ENCODE measurements at places on chromosomes 1 and 21.

- no peak for DNase-seq
These were observed 371.8 kb downstream of the HHAT start for GRCh38 chr1:210700511-210700910.

DNA sequence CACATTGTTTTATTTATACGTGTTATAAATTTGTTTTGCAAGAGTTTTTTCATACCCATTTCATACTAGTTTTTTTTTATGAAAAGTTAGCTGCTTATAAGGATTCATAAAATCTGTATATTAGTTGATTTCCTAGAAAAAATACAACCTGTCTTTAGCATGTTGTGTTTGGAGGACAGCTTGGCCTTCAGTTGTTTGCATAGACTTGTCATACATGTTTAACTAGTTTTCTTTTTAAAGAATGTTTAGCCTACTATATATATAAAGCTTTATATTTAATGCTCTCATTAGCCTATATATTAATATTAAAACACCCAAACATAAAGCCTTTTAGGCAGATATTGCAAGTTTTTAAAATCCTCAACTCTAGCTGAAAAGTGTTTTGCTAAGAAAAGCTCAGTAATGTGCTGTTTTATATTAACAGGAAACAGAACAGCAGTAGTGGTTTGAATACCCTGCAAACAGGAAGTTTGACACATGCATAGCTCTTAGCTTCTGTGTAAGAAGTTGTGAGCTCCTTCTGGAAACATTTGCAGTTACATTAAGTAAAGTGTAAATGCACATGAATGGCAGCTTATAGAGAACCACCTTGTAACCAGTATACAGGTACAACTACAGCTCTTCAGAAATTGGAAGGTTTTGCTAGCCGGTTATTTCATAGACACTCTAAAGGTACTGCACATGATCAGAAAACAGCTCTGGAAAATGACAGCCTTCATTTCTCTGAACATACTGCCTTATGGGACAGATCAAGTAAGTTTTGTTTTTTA, at the start of gene PRKACB:
PRKACB (plus strand) TSS at position 476 of the 770 bp plus-strand sequence; CDS start at position 567, 91 bp downstream.
- DNase-seq = peak; percentile 54

DNA sequence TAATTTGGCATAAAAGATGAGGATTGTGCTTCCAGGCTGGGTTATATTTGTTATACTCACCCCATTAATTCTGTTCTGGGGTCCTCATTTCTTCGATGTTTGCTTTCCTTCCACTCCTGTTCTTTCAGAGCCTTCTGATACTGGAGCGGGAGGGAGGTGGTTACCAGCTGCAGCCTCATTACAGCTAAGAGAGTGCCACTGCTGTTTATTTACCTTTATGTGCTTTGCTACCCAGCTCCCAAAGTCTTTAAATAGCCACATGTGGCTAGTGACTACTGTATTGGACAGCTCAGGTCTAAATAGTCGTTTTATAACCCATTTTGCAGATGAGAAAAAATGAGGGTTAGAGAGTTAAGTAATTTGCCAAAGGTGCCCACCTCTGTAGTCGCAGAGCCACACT, 25.1 kb downstream of the PLEKHM2 start:
- DNase-seq = no peak

- no peak for DNase-seq
These were observed 53.0 kb upstream of the RIPK4 start for GRCh38 chr21:41819856-41820281.

DNA sequence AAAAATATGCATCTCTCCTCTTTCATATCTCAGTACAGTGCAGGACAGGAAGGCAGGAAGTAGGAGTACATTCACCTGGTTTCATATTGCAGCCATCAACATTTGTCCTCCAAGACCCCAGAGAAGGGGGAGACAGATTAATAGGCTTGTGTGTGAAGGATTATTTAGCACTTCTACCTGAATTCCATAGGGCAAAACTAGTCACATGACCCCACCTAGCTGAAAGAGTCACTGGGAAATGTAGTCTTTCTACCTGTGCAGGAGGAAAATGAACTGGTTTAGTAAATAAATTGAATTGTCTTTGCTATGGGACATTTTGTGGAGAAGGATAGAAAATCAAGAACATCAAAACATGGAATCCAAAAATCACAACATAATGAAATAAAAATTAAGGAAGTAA, 13.9 kb upstream of the TRIM33 start:
- no peak for DNase-seq

DNA sequence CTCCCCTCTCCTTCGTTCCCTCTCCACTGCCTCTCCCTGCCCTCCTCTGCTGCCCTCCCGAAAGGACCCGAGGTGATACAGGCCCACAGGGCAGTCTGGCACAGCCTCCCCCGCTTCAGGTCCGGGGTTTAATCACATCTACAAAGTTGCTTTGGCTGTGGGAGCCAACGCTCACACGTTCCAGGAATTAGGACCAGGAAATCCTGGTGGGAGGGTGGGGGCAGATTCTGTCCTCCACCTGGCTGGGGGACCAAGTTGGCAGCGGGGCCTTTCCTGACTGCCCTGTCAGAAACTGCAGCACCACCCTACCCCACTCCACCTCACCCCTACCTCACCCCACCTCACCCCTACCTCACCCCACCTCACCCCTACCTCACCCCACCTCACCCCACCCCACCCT, 95.1 kb downstream of the WDR4 start:
- no peak for DNase-seq

GRCh38 chr1:225877580-225877979, 4.6 kb downstream of the TMEM63A start:
- peak; percentile 77 for DNase-seq

GRCh38 chr1:54124472-54124871, 28.3 kb downstream of the CDCP2 start:
- DNase-seq = peak; percentile 81

DNA sequence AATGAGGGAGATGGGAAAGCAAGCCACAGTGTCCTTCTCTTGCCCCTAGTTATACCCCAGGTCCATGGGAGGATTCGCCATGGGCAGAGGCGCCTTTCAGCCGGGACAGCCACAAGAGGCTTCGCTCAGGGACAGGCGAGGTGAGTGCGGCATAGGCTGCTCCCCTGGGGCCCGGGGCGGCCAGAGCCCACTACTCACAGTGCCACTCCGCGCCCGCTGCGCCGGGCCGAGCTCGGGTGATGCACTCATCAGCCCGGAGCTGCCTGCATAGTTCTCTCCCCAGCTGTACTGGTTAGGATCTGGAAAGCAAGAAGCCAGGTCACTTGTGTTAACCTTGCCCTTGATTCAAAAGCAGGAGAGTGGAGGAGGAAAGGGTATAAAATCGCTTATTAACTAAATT, 8.4 kb downstream of the PANK4 start:
- DNase-seq = no peak

DNA sequence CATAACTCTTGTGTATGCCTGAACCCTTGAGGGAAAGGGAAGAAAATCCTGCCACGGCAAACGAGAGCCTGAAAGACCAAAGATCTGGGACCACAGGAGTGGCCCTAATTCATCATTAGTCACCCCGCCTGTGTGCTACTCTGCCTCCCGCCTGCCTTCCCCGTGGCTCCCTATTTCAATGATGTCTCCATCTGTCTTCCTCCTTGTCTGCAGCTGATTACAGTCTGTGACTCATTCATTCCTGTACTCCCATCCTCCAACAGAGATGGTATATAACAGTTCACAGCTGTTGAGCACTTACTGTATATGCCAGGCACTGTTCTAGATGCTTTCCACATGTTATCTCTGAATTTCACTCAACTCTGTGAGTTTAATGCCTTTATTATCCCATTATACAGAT, 96.6 kb downstream of the SEC16B start:
- DNase-seq = peak; percentile 37

- DNase-seq = no peak
These were observed 208.5 kb downstream of the KCNT2 start for GRCh38 chr1:196399713-196400112.

- peak; percentile 57 for DNase-seq
These were observed 48.1 kb downstream of the CDC14A start for GRCh38 chr1:100400404-100400803.

GRCh38 chr1:238648296-238648695, 738.1 kb upstream of the CHRM3 start:
- DNase-seq = no peak

- DNase-seq = peak; percentile 50
These were observed 24.9 kb upstream of the MAN1A2 start for GRCh38 chr1:117342397-117342796.

GRCh38 chr1:214977700-214978374, 104.7 kb upstream of the KCNK2 start:
- DNase-seq = no peak

GRCh38 chr1:245181158-245181517, 26.4 kb downstream of the KIF26B start:
- no peak for DNase-seq

DNA sequence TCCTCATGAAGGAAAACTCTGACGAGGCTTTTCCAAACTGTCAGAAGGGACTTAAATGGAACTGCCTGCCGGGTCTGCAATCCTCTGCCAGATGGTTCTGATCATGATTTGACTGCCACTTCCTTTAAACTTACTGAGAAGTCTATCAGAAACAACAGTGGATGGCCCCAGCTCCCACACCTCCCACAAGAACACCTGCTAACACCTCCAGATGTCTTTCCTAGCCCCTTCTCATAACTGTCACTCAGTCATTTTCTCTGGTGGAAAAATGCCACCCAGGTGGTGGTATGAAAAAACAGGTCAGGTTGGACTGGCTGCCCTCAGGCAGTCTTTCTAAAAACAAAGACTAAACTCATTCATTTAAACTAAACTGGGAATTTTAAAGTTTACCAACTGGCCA, 66.7 kb upstream of the ABCD3 start:
- DNase-seq = no peak

DNA sequence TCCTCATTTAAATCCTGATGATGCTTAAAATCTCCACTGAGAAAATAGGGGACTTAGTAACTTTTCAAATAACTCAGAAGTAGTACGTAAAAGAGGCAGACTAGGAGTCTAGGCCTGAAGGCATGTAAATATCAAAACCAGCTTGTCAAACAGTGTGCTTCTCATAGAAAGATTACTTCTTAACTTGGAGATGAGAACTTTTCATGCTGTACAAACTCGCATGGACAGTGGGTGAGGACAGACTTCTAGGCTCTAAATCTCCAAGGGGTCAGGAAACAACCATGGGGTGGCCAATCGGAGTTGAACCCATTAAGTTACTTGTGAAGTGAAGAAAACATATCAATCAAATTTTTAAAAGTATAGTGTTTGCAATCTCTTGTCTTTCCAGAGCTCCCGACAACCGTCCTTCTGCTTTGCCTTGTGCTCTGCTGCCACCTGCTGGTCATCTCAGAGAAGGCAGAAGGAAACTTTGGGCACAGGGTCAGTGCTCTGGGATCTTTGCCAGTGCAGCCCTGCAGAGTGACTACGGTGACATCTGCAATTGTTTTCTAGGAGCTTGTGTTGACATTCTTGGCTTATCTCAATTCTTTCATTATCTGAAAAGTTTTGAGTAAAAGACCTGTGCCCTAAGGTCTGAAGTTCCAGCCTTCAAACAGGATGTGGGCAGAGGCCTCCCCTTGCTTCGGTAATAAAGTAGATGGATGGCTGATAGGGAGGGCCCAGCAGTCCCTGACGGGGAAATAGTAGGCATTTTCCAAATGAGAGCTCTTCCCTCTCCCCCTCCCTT, 105.1 kb upstream of the PDE4B start:
- DNase-seq = peak; percentile 95

DNA sequence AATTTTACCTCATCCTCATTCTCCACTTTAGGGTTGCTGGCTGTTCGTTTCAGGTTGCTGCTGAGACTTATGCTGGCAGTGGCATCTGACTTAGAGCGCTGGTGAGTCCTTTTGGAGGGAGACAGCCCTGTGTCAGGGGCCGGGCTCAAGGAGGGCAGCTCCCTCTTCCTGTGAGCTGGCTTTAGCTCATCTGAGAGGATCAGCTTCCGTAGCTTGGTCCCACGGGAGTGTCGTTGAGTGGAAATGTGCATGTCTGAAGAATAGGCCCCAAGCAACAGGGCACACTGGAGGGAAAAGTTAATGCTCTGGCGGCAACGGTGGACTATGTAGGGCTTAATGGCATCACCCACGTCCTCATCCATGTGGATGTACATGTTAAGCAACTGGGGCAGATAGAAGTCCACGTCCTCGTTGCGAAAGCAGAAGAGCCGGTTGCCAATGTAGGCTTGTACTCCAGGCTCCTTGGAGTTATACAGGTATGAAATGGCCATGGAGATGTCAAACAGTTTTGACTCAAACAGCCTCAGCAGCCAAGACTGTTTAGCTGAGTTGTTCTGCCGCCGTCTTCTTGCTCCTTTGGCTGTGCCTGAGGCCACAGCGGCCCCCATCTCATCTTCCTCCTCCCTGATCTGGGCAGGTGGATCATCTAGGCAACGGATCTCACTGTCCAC, 11.5 kb downstream of the PI4KB start:
- DNase-seq = no peak

DNA sequence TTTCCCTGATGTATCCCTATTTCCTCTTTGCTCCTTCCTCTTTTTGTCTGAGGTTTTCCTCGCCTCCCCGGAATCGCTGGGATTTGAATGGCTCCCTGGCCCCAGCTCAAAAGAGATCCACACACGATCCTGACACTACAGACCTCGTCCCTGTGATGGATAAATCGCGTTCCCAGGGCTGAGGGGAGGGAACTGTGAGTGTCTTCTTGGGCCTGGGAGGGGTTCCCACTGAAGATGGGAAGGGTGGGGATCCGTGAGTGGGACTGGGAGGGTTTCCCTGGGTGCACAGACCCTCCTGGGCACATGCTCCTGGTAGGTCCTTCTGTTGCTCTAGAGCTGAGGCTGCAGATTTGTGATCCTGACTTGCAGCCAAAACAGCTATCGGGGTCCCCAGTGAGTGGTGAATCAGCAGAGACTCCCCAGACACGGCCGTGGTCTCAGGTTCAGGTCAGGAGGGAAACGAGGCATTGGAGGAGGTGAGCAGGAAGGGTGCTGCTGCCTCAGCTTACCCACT, 591.0 kb downstream of the PTPRU start:
- no peak for DNase-seq

DNA sequence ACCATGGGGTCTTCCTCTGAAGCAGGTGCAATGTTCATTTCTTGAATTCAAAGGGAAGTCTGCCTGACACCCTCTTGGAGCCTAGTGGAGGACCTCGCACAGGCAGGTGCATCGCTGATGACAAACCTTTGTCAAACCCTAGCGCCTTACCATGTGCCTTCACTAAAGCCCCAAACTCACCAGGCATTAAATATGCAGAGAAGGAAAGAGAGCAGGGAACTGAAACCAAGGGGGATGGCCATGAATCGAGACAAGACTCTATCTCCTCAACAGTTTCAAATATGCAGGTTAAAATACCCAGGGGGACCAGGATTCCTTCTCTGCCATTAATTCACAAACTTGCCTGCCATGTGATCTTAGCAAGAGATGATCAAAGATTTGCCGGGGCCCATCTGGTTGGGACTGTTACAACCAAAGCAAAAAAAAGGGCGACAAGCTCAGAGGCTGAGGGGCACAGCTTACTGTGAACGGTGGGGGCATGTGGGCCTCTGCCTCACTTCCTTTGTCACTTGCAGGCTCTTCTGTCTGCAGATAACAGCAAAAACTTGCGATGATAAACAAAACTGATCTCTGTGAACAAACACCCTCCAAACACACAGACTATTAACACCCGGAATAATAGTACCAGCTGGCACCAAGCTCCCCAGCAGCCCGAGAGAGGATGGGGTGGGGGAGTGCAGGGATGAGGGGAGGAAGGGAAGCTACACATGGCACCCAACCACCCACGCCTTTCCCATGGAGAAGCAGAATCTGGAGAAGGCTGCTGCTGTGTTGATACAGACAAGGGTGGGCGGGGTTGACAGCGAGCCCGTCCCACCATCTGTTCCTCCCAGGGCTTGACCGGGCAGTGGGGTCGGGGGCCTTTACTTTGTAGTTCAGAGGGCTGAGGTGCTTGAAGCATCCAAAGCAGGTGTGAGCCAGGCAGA, 33.9 kb downstream of the TMEM63A start:
- no peak for DNase-seq

- DNase-seq = no peak
These were observed 42.7 kb downstream of the BCAR3 start for GRCh38 chr1:93638981-93639380.
